Non-pigmented ciliary epithelial cell (primary cell): ENCODE measurements at places on chromosomes 1 and 21.

- DNase-seq: no peak
These were observed 13.5 kb upstream of the KLHL12 start for GRCh38 chr1:202940561-202940960.

DNA sequence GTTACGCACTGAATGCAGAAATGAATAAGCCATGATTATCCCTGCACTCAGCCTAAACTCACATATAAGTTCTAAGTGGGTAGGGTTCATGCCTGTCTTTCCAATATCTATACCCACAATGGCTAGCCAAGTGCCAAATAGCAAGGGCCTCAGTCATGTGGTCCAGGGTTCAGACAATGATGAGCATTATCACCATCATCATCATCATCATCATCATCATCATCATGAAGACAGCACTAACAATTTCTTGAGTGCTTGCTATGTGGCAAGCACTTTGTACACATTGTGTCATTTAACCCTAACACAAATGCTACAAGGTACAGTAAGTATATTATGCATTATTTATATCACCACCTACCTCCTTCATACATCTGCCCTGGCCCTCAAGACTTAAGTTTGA, 500.0 kb downstream of the AGBL4 start:
- no peak for DNase-seq

GRCh38 chr1:54794451-54795355, 6.4 kb downstream of the TTC22 start:
- no peak for DNase-seq

- DNase-seq: no peak
These were observed 149.0 kb upstream of the C1orf87 start for GRCh38 chr1:60222360-60223115.

GRCh38 chr1:3524556-3525203, 70.2 kb downstream of the ARHGEF16 start:
- DNase-seq: no peak

DNA sequence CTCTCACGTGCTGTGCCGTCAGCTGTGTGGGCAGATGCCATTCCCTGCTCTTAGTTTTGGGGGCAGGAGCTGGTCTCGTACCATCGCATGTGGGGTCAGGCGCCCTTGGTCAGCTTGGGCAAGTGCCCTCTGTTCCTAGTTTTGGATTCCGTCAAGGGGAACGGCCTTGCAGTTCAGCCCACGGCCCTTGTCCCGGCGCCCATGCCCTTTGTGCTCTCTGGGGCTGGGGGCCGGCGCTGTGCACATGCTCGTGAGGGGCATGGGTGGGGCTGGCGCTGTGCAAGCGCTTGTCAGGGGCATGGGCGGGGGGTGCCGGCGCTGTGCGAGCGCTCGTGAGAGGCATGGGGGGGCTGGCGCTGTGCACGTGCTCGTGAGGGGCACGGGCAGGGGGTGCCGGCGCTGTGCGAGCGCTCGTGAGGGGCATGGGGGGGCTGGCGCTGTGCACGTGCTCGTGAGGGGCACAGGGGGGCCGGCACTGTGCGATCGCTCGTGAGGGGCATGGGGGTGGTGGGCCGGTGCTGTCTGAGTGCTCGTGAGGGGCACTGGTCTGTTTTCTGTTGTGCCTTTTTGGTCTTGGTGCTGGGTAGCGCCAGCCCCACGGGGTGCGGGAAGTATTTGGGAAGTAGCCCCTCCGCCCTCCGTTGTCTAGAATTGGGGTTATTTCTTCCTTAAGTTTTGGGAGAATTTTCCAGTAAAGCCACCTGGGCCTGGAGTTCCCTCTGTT, 29.5 kb upstream of the DIP2A start:
- DNase-seq: no peak

- DNase-seq: no peak
These were observed 59.8 kb upstream of the CASZ1 start for GRCh38 chr1:10856176-10856683.

DNA sequence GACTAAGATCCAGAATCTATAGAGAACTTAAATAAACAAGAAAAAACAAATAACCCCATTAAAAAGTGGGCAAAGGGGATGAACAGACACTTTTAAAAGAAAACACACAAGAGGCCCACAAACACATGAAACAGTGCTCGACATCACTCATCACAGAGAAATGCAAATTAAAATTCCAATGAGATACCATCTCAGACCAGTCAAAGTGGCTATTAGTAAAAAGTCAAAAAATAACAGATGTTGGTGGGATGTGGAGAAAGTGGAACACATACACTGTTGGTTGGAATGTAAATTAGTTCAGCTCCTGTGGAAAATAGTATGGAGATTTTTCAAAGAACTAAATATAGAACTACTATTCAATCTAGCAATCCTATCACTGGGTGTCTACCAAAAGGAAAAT, 143.1 kb downstream of the IFI44 start:
- DNase-seq: no peak

GRCh38 chr1:160726114-160726497, 12.9 kb upstream of the SLAMF7 start:
- no peak for DNase-seq

- DNase-seq: no peak
These were observed 22.0 kb upstream of the IFNAR1 start for GRCh38 chr21:33302796-33303195.

DNA sequence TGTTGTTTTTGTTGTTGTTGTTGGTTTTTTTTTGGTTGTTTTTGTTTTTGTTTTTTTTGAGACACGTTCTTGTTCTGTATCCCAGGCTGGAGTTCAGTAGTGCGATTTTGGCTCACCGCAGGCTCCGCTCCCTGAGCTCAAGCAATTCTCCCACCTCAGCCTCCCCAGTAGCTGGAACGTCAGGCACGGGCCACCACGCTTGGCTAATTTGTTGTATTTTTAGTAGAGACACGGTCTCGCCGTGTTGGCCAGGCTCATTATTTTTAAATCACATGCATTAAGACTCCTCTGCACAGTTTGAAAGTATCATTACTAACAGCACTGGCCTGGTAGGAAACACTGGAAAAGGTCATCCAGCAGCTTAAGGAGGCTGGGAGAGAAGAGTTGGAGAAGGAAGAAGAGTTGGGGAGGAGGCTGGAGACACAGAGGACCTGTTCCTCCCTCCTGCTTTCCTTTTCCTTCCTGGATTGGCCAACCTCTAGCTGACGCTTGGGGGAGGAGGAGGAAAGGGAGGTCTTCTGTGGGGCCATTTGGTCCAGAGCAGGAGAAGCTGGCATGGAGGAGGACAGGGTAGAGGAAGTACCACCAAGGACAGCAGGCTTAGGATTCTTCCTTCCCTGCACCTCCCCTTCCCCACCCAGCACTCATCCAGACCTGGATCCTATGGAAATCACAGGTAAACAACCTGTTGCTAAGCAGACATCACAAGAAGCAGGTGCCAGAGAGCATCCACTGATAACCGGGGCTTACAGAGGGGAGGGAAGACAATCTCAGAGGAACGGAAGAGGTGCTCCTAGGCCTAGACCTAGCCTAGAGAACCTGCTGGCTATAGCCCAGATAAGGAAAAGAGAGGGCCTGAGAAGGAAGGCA, 71.9 kb upstream of the GOLT1A start:
- DNase-seq: no peak

DNA sequence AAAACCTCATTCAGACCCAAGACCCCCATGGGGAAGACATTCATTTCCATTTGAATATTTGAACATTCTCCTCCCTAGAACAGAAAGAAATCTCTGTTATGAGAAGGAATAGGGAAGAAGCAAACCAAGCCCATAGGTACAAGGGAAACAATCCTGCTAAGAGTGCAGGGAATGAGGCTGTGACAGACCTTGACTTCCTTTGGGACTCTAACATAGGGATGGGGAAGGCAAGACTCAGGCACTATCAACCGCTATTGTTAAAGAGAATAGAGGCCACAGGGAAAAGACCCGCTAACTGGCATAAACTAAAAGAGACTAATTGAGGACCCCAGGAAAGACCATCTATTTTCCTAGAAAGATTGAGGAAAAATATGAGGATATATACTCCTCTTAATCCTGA, 117.8 kb upstream of the BRINP3 start:
- no peak for DNase-seq

GRCh38 chr1:36759355-36759754, 275.0 kb downstream of the GRIK3 start:
- no peak for DNase-seq

GRCh38 chr1:225532240-225532944, 104.6 kb upstream of the LBR start:
- DNase-seq: no peak

- no peak for DNase-seq
These were observed 13.5 kb upstream of the CHI3L1 start for GRCh38 chr1:203199816-203200571.

- DNase-seq: no peak
These were observed 8.0 kb downstream of the TPRG1L start for GRCh38 chr1:3632716-3633343.

GRCh38 chr1:222240536-222241181, 307.2 kb downstream of the HHIPL2 start:
- peak; percentile 43 for DNase-seq

GRCh38 chr1:30670240-30671060, 52.9 kb downstream of the MATN1 start:
- DNase-seq: no peak

GRCh38 chr21:36799869-36800268, 101.0 kb downstream of the SIM2 start:
- DNase-seq: no peak
